ENCODE measurements at places on chromosomes 4 and X.

DNA sequence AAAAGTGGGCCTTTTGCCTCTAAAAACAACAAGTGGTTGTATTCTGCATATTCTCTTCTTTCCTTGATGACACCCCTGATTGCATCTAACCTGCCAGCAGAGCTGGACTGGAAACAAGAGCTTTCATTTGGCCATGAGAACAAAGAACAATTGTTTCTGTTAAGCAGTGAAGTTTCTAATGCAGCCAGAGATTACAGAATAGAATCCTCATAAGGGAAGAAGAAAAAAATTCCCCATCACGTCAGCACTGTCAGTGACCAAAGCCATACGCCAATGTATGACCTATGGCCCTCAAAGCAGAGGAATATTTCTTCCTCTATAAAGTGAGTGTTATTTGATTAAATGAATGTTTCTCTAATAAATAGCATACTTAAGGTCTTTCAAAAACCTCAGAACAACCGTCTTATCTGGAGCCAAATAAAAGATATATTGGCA is 529.1 kb upstream of the INTU start:
- DNase-seq = no peak

DNA sequence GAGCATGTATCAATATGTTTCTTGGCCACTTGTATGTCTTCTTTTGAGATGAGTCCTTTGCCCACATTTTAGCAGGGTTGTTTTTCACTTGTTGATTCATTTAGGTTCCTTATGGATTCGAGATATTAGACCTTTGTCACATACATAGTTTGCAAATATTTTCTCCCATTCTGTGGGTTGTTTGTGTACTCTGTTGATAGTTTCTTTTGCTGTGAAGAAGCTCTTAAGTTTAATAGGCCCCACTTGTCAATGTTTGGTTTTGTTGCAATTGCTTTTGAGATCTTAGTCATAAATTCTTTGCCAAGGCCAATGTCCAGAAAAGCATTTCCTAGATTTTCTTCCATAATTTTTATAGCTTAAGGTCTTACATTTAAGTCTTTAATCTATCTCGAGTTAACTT is 280.7 kb upstream of the GALNT7 start:
- DNase-seq = no peak

GRCh38 chrX:140713174-140713539 is 3.6 kb downstream of the LINC00632 start:
- DNase-seq = no peak

DNA sequence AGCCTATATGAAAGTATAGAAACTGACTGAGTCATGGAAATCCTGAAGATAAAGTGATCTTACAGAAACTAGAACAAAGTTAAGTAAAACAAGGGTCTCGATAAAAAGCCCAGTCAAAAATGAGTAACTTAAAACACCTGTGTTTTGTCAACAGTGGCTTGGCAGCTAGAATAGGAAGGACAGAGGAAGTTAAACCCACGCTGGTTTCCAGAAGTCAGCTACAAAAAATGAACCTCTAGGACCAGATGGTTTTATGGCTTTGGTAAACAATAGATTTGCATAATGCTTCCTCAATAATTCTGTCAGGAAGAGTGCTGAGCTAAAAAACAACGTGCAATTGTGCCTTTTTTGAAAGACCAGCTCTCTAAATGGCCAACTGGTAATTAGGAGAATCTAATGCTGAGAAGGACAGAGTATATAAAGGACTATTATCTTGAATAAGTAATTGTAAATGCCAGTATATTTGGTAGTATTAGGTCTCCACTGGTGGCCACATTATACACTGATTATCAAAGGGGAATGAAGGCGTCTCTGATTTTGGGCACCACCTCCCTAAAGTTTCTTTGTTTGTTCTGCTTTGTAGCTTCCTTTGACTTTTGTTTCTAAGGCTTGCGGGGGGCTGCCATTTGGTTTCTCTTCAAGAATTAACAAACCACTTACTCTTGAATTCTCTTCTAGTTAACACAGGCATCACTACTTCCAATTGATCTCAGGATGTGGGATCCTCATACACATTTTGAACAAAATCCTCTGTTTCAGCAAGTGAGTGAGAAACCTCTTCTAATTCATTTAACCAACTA is 72.2 kb upstream of the PPP3CA start:
- no peak for DNase-seq

- DNase-seq = no peak
Observed at GRCh38 chr4:111022758-111023157, 399.9 kb upstream of the PITX2 start.

DNA sequence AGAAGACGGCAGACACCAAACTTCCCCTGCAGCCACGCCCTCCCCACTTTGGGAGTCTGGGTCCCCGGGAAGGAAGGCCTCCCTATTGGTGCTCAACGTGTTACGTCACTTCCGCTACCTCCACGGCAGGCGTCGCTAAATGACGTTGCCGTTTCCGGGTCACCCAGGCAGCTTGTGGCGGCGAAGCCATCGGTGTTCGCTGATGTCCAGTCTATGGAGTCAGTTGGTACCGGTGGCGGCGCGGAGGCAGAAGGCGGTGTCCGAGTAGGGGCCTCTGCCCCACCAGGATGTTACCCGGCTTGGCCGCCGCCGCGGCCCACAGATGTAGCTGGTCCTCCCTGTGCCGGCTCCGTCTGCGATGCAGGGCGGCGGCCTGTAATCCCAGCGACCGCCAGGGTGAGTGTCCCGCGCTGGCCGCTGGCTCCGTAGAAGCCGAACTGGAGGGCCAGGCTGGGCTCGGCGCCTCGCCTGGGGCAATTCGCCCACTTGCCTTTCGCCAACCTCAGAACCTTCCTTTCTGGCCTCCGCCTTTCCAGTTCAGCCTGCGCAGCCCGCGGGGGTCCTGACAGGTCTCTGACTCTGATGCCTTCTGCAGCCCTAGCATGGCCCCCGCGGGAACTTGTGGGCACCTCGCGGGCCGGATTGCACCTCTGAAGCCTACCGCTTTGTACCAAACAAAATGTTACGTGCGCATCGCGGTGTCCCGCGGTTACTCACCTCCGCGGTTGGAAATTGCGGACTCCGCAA is at the start of gene SLC30A9:
Gene SLC30A9, plus strand, starts transcription at position 166 of the 747 bp plus-strand sequence. Its CDS starts 122 bp downstream, at position 288.
- DNase-seq = peak; percentile 90

GRCh38 chr4:5722328-5722727 is 11.3 kb downstream of the EVC start:
- no peak for DNase-seq

DNA sequence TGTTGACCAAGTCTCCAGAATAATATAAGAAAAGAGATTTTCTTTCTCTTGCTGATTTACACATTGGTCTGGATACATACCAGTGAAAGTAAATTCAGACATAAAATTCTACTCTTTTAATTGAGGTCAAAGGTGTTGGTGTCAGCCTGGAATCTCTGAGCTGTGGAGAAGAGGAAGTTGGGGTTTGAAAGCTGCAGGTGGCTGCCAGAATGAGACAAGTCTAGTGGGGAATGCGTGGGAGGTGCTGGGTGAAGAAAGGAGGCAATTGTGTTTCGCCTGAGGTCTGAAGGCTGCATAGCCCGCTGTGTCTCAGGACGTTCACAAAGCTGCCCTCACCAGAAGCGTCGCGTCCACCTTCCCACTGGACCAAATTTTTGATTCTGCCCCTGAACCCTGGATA is 31.2 kb downstream of the PHEX start:
- DNase-seq = peak; percentile 37

DNA sequence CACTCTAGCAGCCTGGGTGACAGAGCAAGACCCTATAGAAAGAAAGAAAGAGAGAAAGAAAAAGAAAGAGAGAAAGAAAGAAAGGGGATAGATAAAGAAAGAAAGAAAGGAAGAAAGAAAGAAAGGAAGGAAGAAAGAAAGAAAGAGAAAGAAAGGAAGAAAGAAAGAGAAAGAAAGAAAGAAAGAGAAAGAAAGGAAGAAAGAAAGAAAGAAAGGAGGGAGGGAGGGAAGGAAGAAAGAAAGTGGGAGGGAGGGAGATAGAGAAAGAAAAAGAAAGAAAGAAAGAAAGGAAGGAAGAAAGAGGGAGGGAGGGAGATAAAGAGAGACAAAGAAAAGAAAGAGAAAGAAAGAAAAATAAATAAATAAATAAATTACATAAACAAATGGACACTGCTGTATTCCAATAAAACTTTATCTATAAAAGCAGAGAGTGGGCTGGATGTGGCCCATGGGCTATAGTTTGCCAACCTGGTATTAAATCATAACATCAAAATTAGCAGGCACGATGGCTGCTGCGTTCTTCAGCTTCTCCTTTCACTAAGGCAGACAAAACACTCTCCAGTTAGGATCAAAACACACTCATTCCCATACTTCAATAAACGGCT is 165.0 kb downstream of the ZNF674 start:
- no peak for DNase-seq

DNA sequence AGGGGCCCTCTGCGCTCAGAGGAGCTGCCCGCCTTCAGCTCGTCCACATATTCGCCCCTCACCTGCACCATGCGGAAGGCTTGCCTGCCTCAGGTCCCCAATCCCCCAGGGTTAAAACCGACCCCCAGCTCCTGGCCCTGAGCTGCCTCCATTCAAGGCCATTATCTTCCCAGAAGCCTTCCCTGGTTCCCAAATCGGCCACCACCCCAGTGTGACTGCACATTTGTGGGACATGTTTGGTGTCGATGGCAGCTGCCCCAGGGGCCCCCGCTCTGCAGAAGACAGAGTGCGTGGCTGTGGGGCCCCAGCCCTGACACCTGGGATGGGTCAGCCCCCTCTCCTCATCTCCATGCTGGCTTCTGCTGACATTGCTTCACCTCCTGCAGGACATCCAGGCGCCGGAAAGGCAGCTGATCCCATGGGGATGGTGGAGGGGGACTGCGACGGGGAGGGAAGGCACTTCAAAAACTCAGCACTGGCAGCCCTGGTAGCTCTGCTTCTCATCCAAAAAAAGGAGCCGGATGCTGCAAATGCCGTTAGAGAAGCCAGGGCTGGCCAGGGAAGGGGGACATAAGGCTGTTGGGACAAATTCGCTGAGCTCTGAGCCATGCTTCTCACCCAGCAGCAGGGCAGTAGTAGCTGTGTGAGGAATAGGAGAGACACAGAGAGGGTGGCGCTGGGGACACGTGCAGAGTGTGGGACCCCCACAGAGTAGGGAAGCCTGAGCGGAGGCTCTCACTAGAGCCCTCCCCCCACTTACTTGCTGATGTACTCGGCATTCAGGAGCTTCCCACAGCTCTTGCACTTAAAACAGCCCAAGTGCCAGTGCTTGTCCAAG is 78.5 kb downstream of the ABLIM2 start:
- DNase-seq = no peak

DNA sequence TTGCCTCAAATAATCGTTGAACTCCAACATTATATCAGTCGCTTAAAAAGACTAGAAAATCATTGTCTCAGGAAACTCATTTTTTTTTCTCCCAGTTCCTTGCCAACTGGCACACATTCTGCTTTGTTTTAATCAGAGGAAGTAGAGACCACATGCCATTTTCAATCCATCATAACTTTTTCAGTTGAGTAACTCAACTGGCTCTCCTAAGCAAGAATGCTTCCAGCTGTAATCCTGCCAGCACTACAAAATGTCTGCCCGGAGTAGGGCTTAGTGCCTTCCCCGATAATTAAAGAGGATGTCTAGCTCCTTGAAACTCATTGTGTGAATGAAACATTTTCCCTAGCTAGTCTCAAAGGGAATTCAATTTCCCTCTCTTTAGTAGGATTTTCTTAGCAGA is 33.0 kb downstream of the FREM3 start:
- DNase-seq = no peak

GRCh38 chr4:81509822-81510221 is 38.1 kb upstream of the RASGEF1B start:
- DNase-seq = no peak

DNA sequence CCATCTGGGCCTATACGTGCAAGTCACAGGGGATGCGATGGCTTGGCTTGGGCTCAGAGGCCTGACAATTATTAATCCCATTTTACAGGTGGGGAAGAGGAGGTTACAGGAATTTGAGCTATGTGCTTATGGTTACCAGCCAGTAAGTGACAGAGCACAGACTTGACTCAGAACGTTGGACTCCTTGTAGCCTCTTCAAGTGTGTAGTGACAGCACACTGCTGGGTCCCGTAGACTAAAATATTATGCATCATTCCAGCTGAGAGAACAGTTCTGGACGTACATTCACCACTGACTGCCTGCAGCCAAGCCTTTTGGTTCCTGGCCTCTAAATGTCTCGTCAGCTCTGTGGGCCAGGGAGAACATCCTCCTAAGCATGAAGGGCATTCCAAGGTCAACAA is 314.5 kb downstream of the GPAT3 start:
- DNase-seq = no peak

GRCh38 chr4:15897577-15897976 is 41.0 kb downstream of the FGFBP1 start:
- DNase-seq = no peak

GRCh38 chrX:121639781-121640180 is 592.4 kb downstream of the GLUD2 start:
- DNase-seq = no peak

- no peak for DNase-seq
Observed at GRCh38 chrX:36856849-36857248, 151.3 kb upstream of the FAM47C start.

GRCh38 chrX:2928583-2929434 is at the start of gene ARSD:
TSS of gene ARSD (minus strand) at chrX:2929339. CDS start at chrX:2929275, 64 bp downstream.
- DNase-seq = peak; percentile 41

All from bone marrow (tissue), 2 donors.